Adrenal gland (tissue), 19 donors: ENCODE measurements at places on chromosomes 4 and X. TPM values are rescaled to one million over a fixed set of nuclear protein-coding genes. Genes with fewer than 3 reads are reported as not detected.

DNA sequence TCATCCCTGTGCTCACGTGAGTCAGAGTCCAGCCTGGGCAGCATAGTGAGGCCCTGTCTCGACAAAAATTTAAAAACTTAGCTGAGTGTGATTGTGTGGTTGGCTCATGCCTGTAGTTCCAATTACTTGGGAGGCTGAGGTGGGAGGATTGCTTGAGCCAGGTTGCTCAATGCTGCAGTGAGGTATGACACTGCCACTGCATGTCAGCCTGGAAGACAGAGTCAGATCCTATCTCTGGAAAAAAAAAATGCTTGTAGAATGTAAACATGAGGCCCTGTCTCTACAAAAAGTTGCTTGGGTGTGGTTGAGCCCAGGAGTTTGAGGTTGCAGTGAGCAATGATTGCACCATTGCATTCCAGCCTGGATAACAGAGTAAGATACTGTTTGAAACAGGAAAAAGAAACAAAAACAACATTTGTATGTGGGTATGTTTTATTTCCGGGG lies 11.3 kb upstream of the YTHDC1 start:
- H3K4me3 ChIP-seq: no peak overlapping the region
- no peaks in the 10 kb centered on the region for H3K4me1 ChIP-seq
- H3K27me3 ChIP-seq: no peaks in the 10 kb centered on the region
- no peak for DNase-seq
- H3K36me3 ChIP-seq: no peaks in the 10 kb centered on the region

DNA sequence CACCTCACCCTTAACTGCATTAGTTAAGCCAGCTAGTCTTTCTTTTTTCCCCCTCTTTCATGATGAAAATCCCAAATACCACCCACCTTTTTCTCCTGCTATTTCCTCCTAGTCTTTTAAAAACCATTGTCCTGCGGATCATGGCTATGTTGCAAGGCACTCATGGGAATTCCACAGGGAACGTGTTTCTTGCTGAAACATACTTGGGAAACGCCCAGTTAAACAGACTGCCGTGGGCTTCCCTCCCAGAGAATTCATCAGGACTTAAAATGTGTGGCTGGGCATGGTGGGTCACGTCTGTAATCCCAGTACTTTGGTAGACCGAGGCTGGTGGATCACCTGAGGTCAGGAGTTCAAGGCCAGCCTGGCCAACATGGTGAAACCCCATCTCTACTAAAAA lies 32.2 kb downstream of the XG start:
- no peak overlapping the region for H3K4me3 ChIP-seq
- H3K27me3 ChIP-seq: no peaks in the 10 kb centered on the region
- DNase-seq: no peak
- no peaks in the 10 kb centered on the region for H3K4me1 ChIP-seq

DNA sequence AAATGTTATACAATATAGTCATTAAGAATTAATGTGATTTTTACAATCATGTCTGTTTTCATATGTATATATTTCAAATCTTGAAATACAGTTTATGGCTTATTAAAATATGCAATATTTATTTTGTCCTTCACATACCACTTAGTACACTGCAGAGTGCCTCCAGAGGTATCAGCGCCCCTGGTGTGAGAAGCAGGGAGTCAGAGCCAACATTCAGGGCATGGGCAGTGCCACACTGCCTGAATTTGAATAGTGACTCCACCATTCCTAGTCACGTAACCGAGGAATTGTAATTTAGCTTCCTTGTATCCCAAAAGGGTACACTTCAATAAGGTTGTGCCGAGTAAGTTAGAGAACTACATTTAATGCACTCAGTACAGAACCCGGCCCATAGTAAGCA lies 4.3 kb upstream of the C4orf54 start:
- no peak overlapping the region for H3K27ac ChIP-seq
- H3K4me3 ChIP-seq: no peak overlapping the region
- H3K4me1 ChIP-seq: peaks cover 4% of the 10 kb centered on the region

The CXorf49B gene
- total RNA-seq: not detected

The ZNF711 gene
- 10.6 TPM for total RNA-seq

DNA sequence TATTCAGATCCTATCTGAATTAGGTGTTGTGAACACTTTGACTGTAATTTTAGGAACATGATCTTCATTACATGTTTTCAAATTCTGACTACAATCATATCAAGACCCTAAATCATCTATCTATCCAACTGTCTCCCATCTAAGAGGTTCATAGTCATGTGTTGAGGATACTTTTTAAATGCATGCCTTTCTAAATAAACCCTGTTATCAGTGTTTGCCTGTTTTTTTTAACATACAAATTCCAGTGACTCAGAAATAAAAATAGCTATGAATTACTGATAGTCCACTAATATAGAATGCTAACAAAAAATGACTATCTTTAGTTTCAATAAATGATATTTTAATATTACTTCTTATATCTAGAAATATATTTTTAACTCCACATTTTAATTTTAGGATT lies 8.0 kb downstream of the RAB28 start:
- DNase-seq: no peak
- H3K36me3 ChIP-seq: no peaks in the 10 kb centered on the region
- H3K27me3 ChIP-seq: no peaks in the 10 kb centered on the region
- H3K27ac ChIP-seq: no peak overlapping the region
- H3K4me1 ChIP-seq: peaks cover 20% of the 10 kb centered on the region

GRCh38 chrX:153692003-153692402 lies 4.3 kb downstream of the SLC6A8 start:
- H3K4me1 ChIP-seq: no peaks in the 10 kb centered on the region
- no peaks in the 10 kb centered on the region for H3K36me3 ChIP-seq
- H3K27me3 ChIP-seq: no peaks in the 10 kb centered on the region

The MAGEA2B gene
- not detected for total RNA-seq

The WAS gene
- 14.4 TPM for total RNA-seq

The SHROOM2 gene
- 4.2 TPM for total RNA-seq

DNA sequence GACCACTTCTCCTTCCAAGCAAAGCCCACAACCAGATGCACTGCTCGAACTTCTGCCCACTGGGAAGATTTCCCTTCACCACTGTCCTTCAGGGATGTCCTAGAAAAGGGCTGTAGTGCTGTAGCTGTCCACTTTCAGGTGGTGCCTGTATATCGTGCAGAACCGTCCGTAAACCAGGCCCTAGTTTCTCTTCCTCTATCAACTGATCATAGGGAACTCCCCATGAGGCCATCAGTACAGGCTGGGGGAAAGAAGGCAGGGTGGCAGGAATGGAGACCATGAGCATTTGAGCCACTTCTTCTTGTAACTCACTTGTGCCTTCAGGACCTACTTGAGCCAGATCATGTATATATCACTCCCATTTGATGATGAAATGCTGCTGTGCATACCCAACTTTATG lies 57.3 kb upstream of the FAM9B start:
- H3K36me3 ChIP-seq: no peaks in the 10 kb centered on the region
- DNase-seq: no peak
- no peak overlapping the region for H3K4me3 ChIP-seq

GRCh38 chrX:123918106-123918721 lies 43.3 kb upstream of the STAG2 start:
- no peak for DNase-seq
- H3K36me3 ChIP-seq: no peaks in the 10 kb centered on the region
- no peak overlapping the region for H3K4me3 ChIP-seq
- H3K27ac ChIP-seq: no peak overlapping the region

DNA sequence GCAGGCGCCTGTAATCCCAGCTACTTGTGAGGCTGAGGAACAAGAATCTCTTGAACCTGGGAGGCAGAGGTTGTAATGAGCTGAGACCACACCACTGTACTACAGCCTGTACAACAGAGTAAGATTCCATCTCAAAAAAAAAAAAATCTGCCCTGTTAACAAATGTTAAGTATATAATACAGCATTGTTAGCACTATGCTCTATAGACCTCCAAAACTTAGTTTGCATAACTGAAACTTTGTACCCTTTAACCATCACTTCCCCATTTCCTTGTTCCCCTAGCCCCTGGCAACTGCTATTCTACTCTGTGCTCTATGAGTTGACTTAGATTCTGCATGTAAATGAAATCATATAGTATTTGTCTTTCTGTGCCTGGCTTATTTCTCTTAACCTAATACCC lies 76.7 kb downstream of the TAB3 start:
- H3K4me3 ChIP-seq: no peak overlapping the region
- H3K4me1 ChIP-seq: no peaks in the 10 kb centered on the region
- H3K27ac ChIP-seq: no peak overlapping the region
- DNase-seq: no peak

The IGFBP7 gene
- total RNA-seq: 1,528 TPM

The C4orf36 gene
- total RNA-seq: 0.28 TPM

DNA sequence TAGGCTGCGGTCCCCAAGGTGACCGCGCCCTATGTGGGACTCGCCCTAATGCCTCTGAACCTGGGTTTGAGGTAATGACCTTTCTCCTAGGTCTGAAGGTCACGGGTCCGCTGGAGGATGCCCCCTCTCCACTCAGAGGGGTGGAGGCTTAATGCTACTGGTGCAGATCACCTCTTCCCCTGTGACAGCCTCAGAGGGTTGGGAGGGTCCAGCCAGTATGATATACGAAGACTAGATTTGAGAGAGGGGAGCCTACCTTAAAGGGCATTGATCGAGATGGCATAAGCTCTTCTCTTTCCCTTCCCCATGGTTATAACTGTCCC lies 1.0 kb downstream of the SLC25A5 start:
- DNase-seq: no peak
- no peaks in the 10 kb centered on the region for H3K4me1 ChIP-seq
- peaks cover 9% of the 10 kb centered on the region for H3K36me3 ChIP-seq
- H3K27me3 ChIP-seq: no peaks in the 10 kb centered on the region
- H3K4me3 ChIP-seq: no peak overlapping the region

DNA sequence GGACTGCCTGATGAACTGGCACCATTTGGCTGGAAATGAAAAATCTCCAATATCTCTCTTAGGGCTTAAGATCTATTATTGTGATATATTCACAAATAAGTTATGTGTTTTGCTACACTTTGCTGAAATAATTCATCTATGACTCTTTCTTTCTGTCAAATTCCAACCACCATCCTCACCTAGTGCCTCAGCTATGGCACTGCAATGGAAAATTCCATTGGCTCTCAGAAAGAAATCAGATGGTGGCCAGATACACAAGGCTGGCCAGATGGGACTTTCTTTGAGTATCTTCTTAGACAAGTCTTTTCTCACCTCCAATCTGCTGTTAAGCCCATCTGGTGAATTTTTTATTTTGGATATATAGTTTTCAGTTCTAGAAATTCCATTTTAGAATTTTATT lies 28.0 kb downstream of the NAT8L start:
- H3K4me1 ChIP-seq: no peaks in the 10 kb centered on the region
- H3K27ac ChIP-seq: no peak overlapping the region
- no peak overlapping the region for H3K4me3 ChIP-seq
- DNase-seq: no peak
- no peaks in the 10 kb centered on the region for H3K36me3 ChIP-seq

DNA sequence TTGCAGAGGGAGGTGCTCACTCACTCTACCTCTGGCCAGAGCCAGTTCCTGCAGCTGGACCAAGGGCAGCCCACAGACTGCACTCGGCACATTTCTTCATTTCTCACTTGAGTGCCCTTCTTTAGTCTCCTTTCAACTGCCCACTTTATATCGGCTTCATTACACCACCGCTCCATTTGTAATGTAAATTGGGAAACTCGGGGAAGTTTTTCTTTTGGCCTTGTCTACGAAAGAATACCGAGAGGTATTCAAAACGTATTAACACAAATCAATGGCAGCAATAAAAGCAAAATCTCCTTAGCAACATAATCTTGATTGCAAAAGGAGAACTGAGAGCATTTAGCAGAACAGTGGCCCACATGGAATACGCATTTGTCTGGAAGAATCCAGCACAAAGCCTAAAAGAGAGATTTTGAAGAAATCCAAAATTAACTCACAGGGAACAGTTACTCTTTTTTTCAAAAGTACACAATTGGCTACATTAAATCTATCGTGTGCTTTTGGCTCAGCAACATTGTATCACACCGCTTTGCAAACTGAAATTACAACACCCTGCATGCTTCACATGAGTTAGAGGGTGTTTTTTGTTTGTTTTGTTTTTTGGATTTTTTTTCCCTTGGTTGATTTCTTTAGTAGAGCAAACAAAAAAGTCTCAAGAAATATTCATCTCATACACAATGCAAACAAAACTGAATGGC lies 62.6 kb downstream of the CHIC2 start:
- no peaks in the 10 kb centered on the region for H3K27me3 ChIP-seq
- H3K4me1 ChIP-seq: no peaks in the 10 kb centered on the region
- no peak overlapping the region for H3K27ac ChIP-seq
